ENCODE measurements at places on chromosomes 2 and 18. TPM values are rescaled to one million over a fixed set of nuclear protein-coding genes. Genes with fewer than 3 reads are reported as not detected.

The ALLC gene
- not detected for total RNA-seq

The GATA6 gene
- 9.5 TPM for total RNA-seq

GRCh38 chr2:101273056-101273455 lies 20.4 kb downstream of the CNOT11 start:
- DNase-seq: peak; percentile 19

The FHOD3 gene
- 24.1 TPM for total RNA-seq

The IL37 gene
- total RNA-seq: not detected
